ENCODE measurements at places on chromosomes 5 and 9.

DNA sequence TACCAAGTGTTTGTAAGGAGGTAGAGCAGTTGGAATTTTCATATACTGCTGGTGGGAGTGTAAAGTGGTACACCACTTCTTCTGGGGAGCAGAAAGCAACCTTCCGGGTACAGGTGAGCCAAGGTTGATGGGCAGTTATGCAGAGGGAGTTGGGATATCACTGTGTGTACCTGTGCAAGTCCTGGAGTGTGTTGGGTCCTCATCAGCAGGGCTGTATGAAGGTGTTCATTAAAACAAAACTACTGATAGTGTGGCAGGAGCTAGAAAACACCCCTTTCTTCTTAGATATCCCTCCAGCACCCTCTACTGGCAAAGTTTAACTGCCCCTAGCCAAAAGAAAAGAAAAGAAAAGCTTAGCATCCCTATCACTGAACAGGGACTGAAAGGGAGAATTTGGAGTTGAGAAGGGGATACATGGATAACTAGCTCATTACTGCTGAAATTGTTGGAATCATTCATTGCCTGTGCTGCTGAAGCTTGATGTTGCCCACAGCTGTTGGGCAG is 10.7 kb downstream of the MARCHF6 start:
- no peak for DNase-seq

GRCh38 chr9:2413160-2413805 is 208.3 kb upstream of the VLDLR start:
- no peak for DNase-seq

DNA sequence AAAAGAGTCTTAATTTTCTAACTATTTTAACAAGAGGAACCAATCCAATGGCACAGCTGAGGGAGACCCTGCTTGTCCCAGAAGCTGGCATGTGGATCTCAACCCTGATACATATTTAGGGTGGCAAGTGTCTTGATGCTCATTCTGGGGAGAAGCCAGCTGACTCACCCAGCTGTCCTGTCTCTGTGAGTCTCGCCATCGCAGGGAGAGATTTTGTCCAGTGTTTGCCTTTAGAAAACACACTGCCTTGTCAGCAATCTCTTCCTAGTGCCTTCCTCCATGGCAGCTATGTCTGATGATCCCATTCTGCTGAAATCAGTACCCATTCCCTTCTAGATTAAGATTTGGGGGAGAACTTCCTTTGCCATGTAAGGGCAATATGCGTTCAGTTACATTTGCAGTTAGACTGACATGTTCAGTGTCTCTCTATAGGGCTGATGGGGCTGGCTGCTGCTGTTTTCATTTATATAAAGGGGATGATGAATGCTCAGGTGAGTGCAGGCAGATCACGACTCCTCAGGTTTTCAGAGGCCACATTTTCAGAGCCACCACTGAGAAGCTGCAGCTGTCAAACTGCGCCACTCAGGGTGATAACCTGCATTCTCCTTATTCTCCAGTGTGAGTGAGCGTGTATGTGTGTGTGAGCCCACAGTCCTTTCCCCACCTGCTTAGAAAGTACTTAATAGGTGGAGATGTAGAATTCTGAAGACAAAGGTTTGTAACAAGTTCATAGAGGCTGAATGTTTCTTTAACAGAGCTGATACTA is 217.0 kb downstream of the GAS1 start:
- DNase-seq, result no peak

DNA sequence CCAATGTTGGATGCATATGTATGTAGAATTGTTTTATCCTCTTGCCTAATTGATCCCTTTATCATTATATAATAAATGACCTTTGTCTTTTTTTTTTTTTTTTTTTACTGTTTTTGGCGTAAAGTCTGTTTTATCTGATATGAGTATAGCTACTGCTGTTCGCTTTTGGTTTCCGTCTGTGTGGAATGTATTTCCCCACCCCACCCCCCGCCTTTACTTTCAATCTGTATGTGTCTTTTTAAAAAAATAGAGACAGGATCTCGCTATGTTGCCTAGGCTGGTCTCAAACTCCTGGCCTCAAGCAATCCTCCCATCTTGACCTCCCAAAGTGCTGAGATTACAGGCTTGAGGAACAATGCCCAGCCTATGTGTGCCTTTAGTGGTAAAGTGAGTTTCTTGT is 11.3 kb downstream of the AHRR start:
- peak; percentile 49 for DNase-seq

- DNase-seq, result no peak
Observed at GRCh38 chr5:107118184-107119019, 552.3 kb downstream of the EFNA5 start.

DNA sequence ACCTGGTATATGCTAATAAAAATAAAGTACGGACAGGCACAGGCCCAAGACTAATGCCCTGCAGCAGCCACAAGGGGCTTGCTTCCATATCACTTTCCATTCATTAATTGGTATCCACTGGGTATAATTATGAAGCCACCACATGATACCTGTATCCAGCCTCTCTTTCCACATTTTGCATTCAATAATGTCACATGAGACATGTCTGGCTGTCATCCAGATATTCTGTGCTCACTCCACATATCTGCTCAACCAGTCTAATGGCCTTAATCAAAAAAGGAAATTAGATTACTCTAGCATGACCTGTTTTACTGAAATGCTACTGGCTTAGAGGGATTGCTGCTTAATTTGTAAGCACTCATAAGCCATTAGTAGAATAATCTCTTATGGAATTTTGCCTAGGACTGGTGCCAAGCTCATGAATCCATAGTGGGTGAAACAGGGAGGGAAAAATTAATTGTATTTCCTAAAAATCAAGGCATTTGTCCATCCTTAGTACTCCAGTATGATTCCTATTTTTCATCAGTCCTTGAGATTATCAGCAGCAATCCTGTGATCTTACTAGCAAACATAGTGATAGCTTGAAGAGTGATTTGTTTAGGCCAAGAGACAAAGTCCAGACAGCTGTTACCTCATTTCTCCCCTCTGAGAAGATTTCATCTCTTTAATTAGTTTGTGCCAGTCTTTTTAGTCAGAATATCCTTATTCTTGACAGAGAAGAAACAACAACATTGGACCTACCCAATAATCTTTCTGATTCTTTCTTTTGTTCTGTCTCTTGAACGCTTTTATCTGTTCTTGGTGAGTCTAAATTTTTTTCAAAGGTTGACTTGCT is 119.2 kb upstream of the ABCA1 start:
- no peak for DNase-seq

- DNase-seq, result peak; percentile 36
Observed at GRCh38 chr9:114616684-114617520, 5.8 kb downstream of the TMEM268 start.

All from activated naive CD8-positive, alpha-beta T cell treated with anti-CD3 and anti-CD28 coated beads, Interleukin-2, amount 50 U/mL, for 24 hours (primary cell).